ENCODE measurements at places on chromosomes 11 and 22.

GRCh38 chr22:20319041-20319744 is 667 bp downstream of the DGCR6L start:
- DNase-seq = peak; percentile 17

GRCh38 chr11:119888119-119888518 is 159.1 kb upstream of the NECTIN1 start:
- no peak for DNase-seq

- DNase-seq = no peak
Measured at GRCh38 chr11:103673773-103674172, 362.7 kb upstream of the DDI1 start.

- DNase-seq = no peak
Measured at GRCh38 chr11:128549256-128549944, 38.0 kb downstream of the ETS1 start.

DNA sequence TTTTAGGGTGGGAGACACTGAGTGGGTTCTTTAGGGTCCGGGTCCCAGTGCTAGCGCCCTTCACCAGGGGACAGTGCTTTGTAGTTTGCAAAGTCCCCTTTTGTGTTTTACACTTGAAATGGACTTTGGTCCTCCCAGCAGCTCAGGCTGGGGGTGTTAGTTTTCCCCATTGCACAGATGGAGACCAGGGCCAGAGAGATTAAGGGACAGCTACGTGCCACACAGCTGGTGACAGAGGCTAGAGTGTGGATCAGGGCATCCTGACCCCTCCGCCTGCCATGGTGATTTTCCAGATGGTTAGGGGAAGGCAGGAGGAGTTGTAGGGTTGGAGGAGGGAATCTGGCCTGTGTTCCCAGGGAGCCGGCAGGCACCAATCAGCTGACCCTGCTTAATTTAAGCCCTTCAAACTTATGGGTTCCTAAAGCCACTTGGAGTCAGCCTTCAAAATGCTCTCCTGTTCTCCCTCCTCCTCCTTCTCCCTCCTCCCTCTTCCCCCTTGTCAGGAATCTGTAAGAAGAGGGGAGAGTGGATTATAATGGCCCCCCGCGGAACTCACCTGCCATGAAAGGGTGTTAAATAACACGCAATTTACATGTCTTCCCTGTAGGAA is 22.5 kb upstream of the MPPED1 start:
- no peak for DNase-seq

DNA sequence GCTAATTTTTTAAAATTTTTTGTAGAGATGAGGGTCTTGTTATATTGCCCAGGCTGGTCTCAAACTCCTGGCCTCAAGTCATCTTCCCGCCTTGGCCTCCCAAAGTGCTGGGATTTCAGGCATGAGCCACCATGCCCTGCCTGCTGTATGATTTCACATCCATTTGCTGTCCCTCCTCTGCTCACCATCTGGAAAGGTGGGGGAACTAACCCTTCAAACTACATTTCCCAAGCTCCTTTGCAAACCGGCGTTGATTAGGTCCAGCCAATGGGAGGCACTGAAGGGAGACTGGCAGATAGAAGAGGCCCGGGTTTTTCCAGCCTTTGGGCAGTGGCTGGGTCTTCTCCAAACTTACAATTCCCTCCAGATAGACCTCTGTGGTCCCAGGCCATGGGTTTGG is 19.3 kb downstream of the RFPL1 start:
- peak; percentile 26 for DNase-seq

- DNase-seq = peak; percentile 55
Measured at GRCh38 chr11:18775492-18776292, 15.9 kb downstream of the PTPN5 start.

- DNase-seq = no peak
Measured at GRCh38 chr22:31840585-31840984, 86.8 kb downstream of the DEPDC5 start.

GRCh38 chr11:96112192-96113128 is 188.6 kb upstream of the MTMR2 start:
- DNase-seq = no peak

All from inflammatory macrophage (primary cell).